ENCODE measurements at places on chromosomes 7 and 10. TPM values are rescaled to one million over a fixed set of nuclear protein-coding genes. Genes with fewer than 3 reads are reported as not detected.

DNA sequence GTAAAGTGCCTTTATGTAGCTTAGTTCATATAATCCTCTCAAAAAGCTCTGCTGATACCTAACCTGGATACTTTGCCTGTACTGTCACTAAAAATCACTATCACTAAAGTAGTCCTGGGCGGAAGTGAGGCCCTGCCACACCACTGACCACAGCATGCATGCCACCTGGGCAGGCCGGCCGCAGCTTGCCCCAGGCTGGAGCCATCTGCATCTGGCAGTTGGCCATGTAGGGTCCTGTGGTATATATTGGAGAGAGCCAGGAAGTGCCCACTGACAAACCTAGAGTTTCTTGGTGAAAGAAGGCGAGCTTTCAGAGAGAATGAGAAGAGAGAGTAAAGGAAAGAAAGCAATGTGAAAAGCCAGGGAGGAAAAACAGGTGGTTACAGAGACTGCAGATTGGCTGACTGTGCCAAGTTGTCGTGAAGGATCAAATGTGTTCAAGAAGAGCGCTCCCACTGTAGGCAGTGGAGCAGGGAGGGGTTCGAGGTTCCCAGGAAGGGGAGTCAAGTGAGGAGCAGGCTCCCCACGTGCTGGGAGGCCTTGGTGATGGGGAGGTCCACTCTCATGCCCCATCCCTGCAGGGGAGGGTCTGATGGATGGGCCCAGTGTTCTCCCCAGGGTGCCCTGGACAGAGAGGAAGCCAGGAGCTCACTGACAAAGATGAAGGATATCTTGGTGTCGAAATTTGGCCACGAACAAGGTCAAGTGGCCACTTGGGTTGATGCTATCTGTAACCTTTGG lies 13.6 kb downstream of the LOXL4 start:
- H3K27ac ChIP-seq = no peak overlapping the region
- DNase-seq = no peak
- H3K4me1 ChIP-seq = peaks cover 2% of the 10 kb centered on the region
- no peak overlapping the region for H3K4me3 ChIP-seq
- H3K36me3 ChIP-seq = peaks cover 2% of the 10 kb centered on the region

- DNase-seq = no peak
- no peaks in the 10 kb centered on the region for H3K36me3 ChIP-seq
- no peak overlapping the region for H3K4me3 ChIP-seq
- no peaks in the 10 kb centered on the region for H3K27me3 ChIP-seq
Observed at GRCh38 chr10:107994621-107995270, 830.2 kb upstream of the SORCS1 start.

DNA sequence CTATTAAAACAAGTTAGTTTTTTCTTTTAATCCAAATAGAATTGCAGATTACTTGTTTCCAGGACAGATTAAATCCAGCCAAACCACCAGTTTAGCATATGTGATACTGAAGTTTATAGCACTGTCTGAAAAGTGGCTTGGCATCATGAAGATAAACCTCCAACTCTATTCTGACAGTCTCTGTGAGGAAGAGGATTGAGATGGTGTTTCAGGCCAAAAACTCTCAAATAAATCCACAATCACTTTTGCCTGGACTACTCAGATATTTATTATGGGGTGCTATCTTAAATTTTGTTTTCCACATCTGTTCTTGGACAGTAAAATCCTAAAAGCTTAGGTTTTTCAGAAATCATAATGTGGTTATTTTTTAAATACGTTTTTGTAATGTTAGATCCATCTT lies 161.7 kb upstream of the SEMA3C start:
- H3K36me3 ChIP-seq = no peaks in the 10 kb centered on the region
- H3K27me3 ChIP-seq = no peaks in the 10 kb centered on the region
- no peak overlapping the region for H3K27ac ChIP-seq
- H3K4me3 ChIP-seq = no peak overlapping the region
- DNase-seq = no peak

FAM237B gene
- not detected for total RNA-seq

GRCh38 chr7:11714205-11714604 lies 117.8 kb downstream of the THSD7A start:
- no peak overlapping the region for H3K27ac ChIP-seq
- no peaks in the 10 kb centered on the region for H3K36me3 ChIP-seq
- no peak for DNase-seq
- H3K4me3 ChIP-seq = no peak overlapping the region
- no peaks in the 10 kb centered on the region for H3K4me1 ChIP-seq

DNA sequence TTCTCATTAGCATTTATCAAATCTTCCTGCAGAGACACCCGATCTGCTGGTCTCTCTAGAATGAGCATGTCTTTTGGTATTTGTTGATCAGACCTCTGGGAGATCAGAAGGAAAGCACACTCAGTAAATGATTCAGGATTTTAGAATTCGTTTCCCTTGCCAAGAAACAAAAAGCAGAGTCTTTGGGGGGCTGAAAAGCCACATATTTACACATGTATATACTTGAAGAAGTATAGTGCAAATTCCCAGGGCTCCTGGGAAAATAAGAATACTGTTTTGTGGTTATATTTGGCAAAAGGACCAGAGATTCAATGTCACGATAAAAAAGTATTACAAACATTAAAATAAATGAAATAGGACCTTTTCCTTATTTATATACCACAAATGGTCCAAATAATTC lies 100.2 kb downstream of the AGMO start:
- DNase-seq = no peak
- no peaks in the 10 kb centered on the region for H3K27me3 ChIP-seq
- H3K36me3 ChIP-seq = no peaks in the 10 kb centered on the region
- H3K4me3 ChIP-seq = no peak overlapping the region

Data from activated CD8-positive, alpha-beta memory T cell treated with anti-CD3 and anti-CD28 coated beads, Interleukin-2, amount 10 ng/mL, durations not matched to agents 7 days and 5 days (primary cell).